Esophagus squamous epithelium (tissue), 5 donors: ENCODE measurements at places on chromosomes 1 and 21.

DNA sequence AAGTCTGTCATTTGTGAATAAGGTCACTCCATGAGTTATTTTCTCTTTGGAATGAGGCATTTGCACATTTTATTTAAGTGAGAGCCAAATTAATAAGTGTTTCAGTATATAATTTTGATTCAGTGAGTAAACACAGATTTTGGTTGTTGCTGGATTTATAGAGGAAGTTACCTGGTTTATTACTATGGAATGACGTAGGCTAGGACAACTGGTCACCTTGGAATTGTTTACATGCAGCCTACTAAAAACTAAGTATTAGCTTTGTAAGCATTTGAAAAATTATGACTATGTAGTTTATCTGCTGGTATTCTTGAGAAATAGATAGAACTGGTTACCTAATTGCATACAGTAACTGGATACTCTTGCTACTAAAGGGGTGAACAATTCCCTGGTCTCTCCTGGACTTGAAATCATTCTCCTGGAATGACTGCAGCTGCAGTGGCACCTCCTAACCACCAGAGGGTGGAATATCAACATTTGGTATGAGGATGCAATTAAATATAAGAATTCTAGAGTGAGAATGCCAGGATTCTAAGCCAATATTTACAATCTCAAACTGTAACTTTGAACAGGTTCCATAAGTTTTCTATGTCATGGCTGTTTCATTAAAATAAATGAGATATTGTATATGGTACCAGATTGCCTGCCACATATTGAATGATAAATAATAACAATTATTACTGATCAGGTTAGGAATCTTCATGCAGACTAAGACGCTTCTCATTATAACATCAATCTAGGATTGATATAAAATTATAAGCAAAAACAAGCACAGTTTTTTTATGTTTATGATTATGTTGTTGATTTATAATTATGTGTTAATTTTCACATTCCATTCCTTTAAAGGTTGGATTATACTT lies 3.5 kb upstream of the KRTAP27-1 start:
- no peak for DNase-seq
- no peak overlapping the region for H3K4me3 ChIP-seq
- no peak overlapping the region for H3K27ac ChIP-seq
- no peaks in the 10 kb centered on the region for H3K4me1 ChIP-seq
- no peaks in the 10 kb centered on the region for H3K27me3 ChIP-seq

DNA sequence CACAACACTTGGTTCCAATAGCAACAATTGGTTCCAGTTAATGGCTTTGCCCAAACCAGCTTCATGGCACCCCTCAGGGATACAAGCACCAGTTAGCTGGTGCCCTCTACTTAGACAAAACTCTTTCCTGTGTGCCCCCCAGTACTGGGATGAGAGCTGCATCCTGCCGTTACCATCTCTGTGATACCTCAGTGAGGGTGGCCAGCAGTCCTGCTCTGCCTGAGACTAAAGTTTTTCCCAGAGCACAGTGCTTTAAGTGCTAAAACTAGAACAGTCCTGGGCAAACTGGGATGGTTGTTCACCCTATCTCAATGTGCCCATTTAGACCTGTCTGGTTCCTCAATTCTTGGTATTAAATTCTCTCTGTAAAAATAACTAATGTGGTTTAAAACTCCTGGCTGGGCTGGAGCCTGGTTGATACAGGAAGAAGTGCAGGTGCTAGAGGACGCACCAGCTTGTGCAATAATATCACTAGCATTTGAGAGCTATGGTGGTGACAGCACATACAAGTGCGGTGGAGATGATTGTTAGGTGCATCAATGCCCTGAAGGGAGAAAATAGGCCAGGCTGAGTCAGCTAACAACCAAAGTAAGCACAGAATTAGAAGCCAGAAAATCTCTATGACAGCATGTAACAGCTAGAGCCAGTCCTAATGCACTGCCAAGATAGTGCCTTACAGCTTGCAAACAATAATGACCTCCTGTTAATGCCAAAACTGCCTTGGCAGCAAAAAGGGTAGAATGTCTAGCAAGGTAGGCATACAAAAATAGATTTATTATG lies 179.8 kb upstream of the GALNT2 start:
- no peak overlapping the region for H3K27ac ChIP-seq
- H3K4me3 ChIP-seq, result no peak overlapping the region
- no peak for DNase-seq
- no peaks in the 10 kb centered on the region for H3K27me3 ChIP-seq

DNA sequence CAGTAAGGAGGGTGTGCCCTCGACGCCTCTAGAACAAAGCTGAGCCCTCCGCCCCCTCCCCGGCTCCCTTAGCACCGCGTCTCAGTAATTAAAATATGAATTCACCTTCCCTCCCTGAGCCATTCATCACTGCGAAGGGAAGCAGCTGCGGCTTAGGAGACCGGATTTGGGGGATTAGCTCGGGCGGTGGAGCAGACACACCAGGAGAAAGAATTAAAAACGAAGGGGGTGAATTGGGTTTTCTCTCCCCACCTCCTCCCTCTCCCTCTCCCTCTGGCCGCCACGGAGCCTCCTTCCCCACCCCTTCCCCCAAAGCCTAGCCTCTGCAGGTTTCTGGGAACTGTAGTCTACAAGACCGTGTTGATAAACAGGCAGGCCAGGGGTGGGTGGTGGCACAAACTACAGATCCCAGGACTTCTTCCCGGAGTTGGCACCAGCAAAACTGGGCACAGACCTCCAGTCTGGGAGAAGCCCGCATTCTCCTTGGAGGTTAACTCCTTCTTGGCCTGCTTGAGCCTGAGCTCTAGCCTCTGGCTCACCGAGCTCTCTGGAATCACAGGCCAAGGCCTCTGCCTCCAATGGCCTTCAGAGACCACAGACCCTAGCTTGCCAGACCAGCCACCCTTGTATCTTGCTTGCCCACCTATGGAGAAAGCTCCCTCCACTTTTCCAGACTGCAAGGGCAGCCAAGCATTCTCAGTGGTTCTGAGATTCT lies 10.8 kb downstream of the BLACAT1 start:
- H3K36me3 ChIP-seq, result no peaks in the 10 kb centered on the region
- no peaks in the 10 kb centered on the region for H3K27me3 ChIP-seq
- DNase-seq, result no peak
- H3K4me1 ChIP-seq, result peaks cover 49% of the 10 kb centered on the region
- H3K27ac ChIP-seq, result peak overlapping the region; percentile 16

GRCh38 chr1:119747451-119747850 lies 21.3 kb downstream of the HMGCS2 start:
- peak overlapping the region; percentile 64 for H3K27ac ChIP-seq
- H3K36me3 ChIP-seq, result no peaks in the 10 kb centered on the region
- H3K4me3 ChIP-seq, result no peak overlapping the region

- no peak overlapping the region for H3K4me3 ChIP-seq
- H3K36me3 ChIP-seq, result no peaks in the 10 kb centered on the region
- H3K4me1 ChIP-seq, result no peaks in the 10 kb centered on the region
- H3K27me3 ChIP-seq, result no peaks in the 10 kb centered on the region
These were observed 125.2 kb downstream of the TYW3 start for GRCh38 chr1:74858136-74858535.

DNA sequence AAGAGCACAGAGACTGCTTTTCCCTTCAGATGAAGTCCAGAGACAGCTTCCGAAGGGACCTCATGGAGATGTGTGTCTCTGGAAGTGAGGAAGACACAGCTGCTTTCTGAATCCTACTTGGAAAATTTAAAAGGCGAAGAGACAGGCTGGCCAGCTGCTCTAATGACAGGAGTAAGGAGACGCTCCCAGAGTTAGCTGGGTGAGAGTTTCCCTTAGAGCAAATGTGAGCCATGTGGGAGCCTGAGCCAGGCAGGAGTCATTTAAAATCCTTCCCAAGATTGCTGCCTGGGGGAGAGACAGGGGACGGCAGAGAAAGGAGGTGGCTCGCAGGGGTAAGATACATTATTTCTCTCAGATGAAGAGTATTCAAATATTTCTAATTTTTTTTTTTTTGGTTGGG lies 53.1 kb downstream of the ZNF326 start:
- H3K36me3 ChIP-seq, result no peaks in the 10 kb centered on the region
- no peaks in the 10 kb centered on the region for H3K27me3 ChIP-seq
- DNase-seq, result no peak
- no peaks in the 10 kb centered on the region for H3K4me1 ChIP-seq
